NCI-H510A treated with DMSO at 0.1 percent for 48 hours (cell line): ENCODE measurements at places on chromosomes 6 and 20.

DNA sequence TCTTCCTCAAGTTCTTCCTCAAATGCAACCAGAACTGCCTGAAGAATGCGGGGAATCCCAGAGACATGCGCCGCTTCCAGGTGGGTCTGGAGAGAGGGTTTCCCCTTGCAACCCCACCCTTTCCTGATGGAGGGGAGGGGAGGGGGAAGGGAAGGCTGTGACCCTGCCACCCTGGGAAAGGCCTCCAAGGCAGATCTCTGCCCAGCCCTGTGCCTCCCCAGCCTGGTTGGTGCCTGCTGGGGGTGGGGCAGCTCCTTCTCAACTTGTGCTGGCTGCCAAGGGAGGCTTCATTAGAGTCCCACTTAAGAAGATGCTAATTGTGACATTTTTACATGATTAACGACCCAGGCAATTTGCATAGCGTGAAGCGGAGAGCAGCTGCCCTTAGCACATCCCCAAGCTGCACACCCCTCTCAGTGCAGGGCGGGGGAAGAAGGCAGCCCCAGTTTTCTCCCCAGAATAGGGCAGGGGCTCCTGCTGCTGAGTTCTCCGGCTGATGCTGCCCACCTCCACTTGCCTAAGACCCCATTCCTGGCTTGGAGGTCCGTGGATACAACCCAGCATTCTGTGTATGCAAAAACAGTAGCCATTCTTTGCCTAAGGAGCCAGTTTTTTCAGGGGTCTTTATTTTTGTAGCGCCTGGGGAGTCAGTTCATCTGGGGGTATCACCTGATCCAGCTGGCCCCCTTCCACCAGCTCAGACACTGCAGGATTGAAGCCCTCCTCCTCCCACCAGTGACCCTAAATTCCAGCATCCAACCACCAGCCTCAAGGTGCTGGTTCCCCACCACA lies 51.7 kb downstream of the CPXM1 start:
- DNase-seq, result no peak

DNA sequence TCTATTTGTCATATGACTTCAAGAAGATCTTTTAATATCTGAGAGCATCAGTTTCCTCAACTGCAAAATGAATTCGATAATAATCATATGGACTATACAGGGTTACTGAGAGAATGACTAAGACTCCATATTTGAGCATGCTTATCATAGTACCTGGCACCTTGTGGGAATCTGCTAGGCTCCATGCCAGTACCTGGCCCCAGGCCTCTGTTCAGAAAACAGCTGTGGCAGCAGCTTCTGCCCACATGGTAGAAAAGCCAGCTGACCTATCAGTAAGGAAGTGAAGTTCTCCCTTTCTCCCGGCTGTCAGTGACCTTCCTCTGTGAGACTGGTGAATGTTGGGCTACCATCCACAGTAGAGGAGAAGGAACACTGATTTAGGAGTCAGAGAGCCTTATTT lies 574.9 kb upstream of the CHD6 start:
- DNase-seq, result no peak

GRCh38 chr6:43215066-43215465 lies 14.2 kb downstream of the DNPH1 start:
- no peak for DNase-seq

DNA sequence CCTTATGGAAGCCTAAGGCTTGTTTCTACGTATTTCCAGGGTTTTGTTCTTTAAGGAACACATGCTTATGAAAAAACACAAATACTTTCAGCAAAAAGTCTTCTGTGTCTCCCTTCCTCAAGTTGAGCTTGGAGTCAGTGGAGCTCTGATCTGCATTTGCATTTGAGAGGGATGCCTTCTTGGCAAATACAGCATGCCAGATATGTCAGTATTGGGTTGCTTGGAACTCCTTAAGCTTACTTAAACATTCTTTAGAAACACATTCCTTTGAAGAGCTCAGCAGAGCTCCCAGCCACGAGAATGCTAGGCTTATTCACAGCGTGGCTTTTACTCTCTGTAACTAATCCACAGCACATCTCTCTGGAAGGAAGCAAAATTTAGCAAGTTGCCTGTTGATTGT lies 68.3 kb downstream of the ANKRD6 start:
- no peak for DNase-seq

DNA sequence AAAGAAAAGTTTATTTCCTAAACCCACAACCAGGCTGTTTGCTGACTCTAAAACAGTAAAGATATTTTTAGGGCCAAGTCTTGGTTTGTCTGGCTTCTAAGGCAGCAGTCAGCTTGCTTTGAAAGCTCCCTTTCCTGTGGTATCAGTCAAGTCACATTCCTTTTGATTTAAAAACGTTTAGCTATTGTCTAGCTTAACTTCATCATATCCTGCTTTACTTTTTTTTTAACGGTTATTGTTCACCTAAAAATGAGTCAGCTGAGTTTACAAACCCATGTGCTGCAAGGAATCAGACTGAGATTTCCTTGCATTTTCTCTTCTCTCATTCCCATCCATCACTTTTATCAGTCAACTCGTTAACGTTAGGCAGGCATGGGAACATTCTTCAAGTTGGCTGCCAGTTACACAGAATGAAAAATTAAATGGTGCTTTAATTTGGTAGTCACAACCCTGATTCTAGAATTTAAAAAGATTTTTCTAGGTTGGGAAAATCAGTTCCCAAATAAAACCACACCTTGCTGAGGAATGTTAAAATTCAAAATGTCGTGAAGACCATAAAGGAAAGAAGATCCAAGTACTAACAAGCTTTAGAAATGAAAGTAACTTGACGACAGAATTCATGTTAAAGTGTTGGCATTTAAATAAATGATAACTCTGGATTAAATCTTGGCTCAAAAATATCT lies 45.9 kb downstream of the ELOVL5 start:
- peak; percentile 49 for DNase-seq

DNA sequence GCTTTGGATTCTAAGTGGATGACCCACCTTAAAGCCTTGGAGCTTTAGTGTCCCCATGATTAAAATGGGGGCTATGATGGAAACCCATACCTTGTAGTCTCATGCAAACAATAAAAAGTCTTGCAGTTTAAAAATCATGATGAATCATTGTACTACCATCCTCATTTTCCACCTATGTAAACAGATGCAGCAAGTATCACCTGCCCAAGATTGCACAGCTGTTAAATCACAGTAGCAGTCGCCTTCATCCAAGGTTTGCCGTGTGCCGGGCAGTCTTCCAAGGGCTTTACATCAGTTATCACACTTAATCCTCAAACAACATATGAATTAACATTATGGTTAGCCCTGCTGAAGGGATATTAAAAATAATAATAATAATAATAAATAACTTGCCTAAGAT lies 210.3 kb downstream of the FOXA2 start:
- DNase-seq, result peak; percentile 90

GRCh38 chr20:56187534-56188165 lies 60.9 kb upstream of the MC3R start:
- DNase-seq, result no peak

DNA sequence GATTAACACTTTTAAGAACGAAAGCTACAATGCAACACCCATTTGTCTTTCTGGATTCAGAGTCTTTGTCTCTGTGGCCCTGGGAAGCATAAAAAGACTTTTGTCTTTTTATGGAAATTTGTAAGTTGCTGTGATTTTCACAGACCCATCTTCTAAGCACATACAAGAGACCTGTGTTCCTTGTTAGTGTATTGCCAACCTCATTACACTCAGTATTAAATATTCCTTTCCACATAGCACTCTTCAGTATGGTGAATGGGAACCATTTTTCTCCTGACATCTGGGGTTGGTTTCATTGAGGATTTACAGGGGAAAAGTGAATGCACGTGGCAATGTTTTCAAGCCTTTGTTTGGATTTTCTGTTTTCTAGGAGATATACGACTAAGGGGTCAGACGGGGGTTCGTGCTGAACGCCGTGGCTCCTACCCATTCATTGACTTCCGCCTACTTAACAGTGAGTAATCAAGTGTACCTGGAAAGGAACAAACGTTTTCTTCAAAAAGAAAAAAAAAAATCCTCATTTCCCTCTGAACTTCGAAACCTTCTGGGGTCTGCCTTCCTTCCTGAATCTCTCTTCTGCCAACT lies 141.7 kb downstream of the MTFR2 start:
- no peak for DNase-seq
